ENCODE measurements at places on chromosomes 6 and 20.

DNA sequence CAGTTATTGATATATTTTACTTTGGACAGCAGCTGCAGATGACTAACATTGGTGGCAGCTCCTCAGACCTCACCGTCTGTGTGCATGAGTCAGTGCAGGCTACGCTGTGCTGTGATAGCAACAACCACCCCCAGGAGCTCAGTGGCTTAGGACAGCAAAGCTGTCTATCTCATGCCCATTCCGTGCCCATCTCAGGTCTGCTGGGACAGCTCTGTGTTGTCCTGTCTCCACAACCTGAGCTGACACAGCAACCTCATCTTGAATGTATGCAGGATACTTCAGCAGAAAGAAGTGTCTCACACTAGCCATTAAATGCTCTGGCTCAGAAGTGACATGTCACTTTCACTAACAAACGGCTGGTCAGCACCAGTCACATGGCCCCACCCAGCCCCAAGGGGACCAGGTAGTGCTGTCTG, 47.7 kb downstream of the BANF2 start:
- DNase-seq = no peak

- DNase-seq = no peak
Measured at GRCh38 chr6:11367638-11368199, 135.3 kb upstream of the NEDD9 start.

- DNase-seq = no peak
Measured at GRCh38 chr20:20297181-20297580, 70.7 kb upstream of the INSM1 start.

- no peak for DNase-seq
Measured at GRCh38 chr6:35319346-35320030, 21.9 kb downstream of the DEF6 start.

- no peak for DNase-seq
Measured at GRCh38 chr20:39745380-39745779, 783.2 kb downstream of the DHX35 start.

GRCh38 chr6:53929041-53929820, 134.4 kb downstream of the LRRC1 start:
- no peak for DNase-seq

DNA sequence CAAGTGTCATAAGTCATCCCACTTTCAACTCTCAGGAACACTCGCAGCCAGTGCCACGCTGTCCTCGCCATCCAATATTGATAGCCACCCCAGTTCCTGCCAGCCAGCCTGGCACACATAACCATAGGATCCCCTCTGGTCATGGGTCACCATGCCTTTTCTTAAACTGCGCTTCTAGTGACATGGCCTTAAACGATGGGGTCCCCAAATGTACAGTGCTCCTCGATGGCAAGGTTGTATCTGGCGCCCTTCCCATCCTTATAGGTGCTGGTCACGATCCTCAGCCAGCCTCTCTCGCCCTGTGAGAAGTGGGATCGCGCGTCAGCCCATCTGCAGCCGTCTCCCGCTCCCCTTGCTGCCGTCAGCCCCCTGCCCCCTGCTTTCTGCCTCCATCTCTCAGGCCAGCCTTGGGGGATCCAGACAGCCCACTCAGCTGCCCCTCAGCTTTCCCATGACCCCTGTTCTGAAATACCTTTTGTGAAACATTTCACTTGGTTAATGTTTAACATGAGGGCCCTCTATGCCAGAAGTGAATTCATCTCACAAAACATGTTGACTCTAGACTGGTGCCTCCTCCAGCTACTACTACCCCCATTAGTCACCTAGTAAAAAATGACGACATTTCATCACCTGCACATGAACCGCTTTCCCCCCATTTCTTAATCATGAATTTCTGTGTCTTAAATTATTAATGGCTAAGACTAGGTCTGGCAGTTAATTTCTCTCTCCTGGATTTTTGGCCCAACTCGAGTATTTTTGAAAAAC, 11.4 kb downstream of the CTSZ start:
- no peak for DNase-seq

DNA sequence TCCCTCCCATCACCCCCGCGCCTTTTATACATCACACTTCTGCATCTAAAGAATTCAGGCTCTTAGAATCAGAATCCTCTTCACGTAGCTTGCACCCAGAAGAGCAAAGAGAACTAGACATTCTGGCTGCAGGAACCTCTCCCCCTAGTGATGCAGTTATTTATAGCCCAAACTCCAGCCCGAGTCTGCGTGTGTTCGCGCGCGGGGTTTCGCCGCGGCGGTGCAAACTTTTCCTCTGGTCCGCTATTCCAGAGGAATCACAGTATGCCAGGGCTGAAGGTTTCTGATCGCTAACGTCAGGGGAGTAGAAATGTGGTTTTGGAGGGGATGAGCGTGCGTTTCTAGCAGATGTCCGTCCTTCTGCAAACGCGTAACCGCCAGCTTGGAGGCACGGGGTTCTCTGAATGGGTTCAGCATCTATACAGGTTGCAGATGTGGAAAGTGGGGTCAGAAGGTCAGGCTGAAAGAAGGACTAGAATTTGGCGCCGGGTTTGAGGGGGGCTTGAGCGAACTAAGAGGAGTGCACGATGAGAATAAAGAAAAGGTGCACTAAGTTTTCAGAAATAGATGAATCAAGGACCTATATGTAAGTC, 1.8 kb downstream of the EPHA7 start:
- DNase-seq = no peak

- DNase-seq = no peak
Measured at GRCh38 chr20:38835792-38836191, 30.3 kb downstream of the PPP1R16B start.

- no peak for DNase-seq
Measured at GRCh38 chr6:43014434-43014909, 423 bp downstream of the KLHDC3 start.

DNA sequence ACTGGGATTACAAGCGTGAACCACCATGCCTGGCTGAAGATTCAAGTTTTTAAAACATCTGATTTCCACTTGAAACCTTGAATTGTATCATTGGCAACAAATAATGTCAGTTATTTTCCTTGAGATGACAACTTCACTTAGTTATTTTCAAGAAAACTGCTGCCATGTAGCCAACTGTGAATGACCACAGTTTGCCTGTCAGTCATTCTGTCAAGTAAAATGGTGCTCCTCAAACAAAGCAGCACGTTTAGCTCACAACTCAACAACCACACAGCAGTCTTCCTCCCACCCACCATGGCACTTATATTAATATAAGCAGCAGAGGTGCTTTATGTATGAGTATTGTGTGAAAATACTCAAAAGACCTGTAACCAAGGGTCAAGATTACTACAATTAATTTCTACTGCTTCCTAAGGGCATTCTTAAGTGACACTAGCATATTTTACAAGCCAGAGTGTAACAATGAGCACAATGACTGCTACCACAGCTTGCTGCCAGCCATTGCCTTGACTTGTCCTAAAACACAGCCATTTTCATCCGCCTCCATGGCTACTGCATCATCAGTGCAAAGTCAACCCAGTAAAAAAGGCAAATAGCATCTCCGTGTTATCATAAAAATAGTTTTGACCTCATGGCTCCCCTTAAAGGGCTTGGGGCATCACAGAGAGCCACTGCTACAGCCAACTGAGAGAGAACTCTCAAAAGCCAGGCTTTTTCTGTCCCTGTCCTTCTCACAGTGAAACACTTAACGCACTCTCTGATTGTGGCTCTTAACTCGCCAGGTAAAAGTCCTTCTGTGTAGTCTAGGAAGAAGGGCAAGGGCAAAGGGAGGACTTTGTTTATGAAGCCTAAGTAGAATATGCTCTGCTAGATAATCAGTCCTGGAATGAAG, 96.4 kb upstream of the TAB2 start:
- DNase-seq = no peak

DNA sequence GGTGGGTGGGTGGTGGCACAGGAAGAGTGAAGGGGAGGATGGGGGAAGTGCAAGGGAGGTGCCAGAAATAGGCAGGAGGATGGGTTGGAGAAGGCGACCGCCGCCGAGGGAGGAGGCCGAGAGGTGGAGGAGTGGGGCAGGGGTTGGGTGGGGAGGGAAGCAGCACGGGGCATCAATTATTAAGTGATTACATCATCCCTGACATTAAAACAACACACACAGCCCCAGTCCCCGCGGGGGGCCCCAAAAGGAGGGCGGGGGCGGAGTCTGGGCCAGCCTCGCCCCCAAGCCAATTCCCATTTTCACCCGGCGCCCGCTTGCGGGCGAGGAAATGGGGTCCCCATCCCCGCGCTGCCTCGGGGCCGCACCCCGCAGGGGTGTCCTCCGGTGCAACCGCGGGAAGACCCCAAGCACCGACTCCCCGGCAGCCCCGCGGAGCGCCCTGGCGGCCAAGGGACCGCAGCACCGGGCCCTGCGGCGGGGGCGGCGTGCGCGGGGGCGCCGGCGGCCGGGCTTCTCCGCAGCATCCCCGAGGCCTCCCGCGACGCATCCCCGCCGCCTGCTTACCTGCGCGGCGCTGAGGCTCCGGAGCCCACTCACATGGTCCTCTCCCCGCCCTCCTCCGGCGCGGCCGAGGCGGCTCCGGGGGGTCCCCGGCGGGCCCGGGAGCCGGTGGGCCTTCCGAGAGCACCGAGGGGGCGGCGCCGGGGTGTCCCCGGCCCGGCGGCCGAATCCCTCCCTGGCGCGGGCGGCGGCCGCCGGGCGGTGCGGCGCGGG, 663 bp downstream of the FYN start:
- DNase-seq = no peak

- DNase-seq = no peak
Measured at GRCh38 chr6:56245903-56246351, 1.5 kb downstream of the COL21A1 start.

GRCh38 chr6:161117308-161117707, 125.7 kb downstream of the MAP3K4 start:
- no peak for DNase-seq

- DNase-seq = no peak
Measured at GRCh38 chr20:5735845-5736510, 14.2 kb upstream of the SHLD1 start.

DNA sequence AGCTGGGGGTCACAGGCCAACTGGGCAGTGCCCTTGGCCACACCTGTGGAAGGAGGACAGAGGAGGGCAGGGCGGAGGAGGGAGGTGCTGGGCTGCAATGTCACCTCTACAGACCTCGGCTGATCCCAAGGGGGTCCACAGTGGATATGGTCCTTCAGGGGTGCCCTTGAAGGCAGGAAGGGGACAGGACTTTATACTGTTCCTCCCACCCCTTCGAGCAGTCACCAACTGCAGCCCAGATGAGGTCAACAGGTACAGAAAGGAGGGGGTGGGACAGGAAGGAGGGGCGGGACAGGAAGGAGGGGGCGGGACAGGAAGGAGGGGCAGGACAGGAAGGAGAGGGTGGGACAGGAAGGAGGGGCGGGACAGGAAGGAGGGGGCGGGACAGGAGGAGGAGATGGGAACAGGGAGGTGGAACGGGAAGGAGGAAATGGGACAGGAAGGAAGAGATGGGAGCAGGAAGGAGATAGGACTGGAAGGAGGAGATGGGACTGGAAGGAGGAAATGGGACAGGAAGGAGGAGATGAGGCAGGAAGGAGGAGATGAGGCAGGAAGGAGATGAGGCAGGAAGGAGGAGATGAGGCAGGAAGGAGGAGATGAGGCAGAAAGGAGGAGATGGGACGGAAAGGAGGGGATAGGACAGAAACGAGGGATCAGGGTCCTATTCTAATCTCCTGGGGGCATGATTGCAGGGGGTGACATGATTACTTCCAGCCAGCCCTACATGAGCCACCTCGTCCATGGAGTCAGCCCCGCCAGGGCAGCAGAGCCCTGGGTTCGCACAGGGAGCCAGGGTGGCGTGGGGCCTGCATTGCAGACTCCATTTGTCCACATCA, 19.4 kb upstream of the MRGBP start:
- no peak for DNase-seq

DNA sequence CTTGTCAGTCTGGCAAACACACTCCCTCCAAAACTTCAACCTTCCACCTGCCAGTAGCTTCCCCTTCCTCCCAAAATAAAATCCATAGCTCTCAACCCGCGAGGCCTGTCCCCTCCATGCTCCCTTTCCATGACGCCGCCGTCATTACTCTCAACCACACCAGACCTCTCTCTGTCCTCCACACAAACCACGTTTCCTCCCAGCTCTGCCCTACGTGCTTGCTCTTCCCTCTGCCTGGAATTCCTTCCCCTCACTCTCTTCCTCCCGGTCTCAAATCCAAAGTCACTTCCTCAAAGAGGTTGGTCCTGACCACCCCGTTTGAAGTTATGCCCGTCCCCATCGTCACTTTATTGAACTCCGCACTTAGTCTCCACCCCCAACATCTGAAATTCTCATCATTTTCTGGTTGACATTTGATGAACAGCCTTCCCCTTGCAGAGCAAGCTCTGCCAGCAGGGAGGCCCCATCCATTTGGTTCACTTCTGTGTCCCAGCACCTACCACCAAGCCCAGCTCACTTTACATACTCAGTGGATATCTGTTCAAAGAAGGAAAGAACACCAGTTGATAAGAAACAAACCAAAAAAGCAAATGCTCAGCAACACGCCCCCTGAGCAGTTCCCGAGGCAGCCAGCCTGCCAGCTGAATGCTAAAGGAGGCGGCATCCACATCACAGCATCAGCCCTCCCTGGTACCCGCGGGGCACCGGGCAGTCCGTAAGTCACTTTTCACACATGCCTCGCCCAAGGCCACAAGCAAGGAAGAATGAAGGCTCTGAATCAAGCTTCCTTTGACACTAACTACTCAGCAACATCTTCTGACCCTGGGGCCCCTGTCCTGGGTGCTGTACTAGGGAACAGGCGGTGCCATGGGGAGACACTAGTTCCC, 125.0 kb downstream of the NFATC2 start:
- no peak for DNase-seq

Data from breast epithelium (tissue), 4 donors.